WTC11 (cell line): ENCODE measurements at places on chromosomes 2 and 18. TPM values are rescaled to one million over a fixed set of nuclear protein-coding genes. Genes with fewer than 3 reads are reported as not detected.

TAF4B gene
- 13.3 to 15.2 TPM (median 13.8 TPM) in 3 replicates for total RNA-seq

- H3K4me1 ChIP-seq: peaks cover 9% of the 10 kb centered on the region
- H3K36me3 ChIP-seq: peaks cover 14% of the 10 kb centered on the region
- H3K4me3 ChIP-seq: no peak overlapping the region
- no peak for DNase-seq
- no peaks in the 10 kb centered on the region for H3K27me3 ChIP-seq
These were observed 211.0 kb upstream of the ZC3H15 start for GRCh38 chr2:186274936-186275575.

GRCh38 chr18:2874765-2875164 is 28.0 kb downstream of the EMILIN2 start:
- H3K36me3 ChIP-seq: no peaks in the 10 kb centered on the region
- no peaks in the 10 kb centered on the region; the same call in 1 of the 2 replicates for H3K4me1 ChIP-seq
- DNase-seq: no peak
- H3K27ac ChIP-seq: no peak overlapping the region
- no peaks in the 10 kb centered on the region for H3K27me3 ChIP-seq
- no peak overlapping the region for H3K4me3 ChIP-seq

DNA sequence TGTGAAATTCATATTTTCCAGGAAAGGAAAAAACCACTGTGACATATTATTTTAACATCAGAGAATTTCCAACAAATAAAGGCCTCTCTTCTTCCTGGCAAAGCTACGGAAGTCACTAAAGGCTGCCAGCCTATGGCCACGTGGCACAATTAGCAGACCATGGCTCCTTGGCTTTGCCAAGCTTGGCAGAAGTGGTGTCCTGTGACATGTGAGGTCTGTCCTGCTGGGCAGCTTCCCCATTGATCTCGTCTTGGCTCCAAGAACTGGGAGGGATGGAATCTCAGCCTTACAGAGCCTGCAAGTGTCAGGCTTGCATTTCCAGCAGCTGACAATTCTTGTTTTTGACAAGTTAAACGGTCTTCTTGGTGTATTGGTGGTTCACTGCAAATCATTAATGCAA is 226.9 kb upstream of the THSD7B start:
- H3K27ac ChIP-seq: no peak overlapping the region
- no peaks in the 10 kb centered on the region; the same call in 1 of the 2 replicates for H3K27me3 ChIP-seq
- no peak for DNase-seq
- H3K36me3 ChIP-seq: no peaks in the 10 kb centered on the region
- H3K4me1 ChIP-seq: no peaks in the 10 kb centered on the region

DNA sequence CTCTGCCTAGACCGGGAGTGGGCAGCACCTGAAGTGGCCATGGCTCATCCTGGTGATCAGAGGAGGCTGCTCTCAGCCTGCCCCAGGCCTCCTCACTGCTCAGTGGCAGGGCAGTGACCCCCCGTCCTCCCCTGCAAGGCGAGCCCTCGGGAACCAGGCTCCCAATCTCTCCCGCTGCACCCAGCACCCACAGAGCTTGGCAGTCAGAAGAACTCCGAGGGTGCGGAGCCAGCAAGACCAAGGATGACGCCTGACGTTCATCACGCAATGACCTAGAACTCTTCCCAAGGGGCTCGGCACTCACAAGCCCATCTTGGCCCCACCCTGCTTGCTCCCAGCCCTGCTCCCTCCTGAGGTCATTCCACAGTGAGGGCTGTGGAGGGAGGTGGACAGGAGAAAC is 189.8 kb upstream of the SALL3 start:
- H3K4me1 ChIP-seq: no peaks in the 10 kb centered on the region
- H3K27me3 ChIP-seq: no peaks in the 10 kb centered on the region
- no peak overlapping the region for H3K27ac ChIP-seq
- H3K4me3 ChIP-seq: no peak overlapping the region
- no peak for DNase-seq

HOXD1 gene
- total RNA-seq: 0.14 to 0.22 TPM in 2 of 3 replicates, not detected in the other

DNA sequence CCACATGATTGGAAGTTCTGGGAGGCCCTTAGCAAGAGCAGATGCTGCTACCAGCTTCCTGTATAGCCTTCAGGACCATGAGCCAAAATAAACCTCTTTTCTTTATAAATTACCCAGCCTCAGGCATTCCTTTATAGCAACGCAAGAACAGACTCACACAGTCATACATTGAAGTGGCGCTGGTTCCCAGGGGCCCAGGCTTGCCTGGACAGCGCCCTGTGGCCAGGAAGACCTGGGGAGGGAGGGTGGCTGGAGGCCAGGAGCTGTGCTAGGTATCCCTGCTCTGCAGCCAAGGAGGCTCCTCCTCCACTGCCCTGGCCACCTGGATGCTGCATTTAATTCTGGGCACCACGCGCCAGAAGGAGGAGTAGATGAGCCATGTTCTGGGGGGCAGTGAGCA is 98.1 kb downstream of the AGAP1 start:
- no peaks in the 10 kb centered on the region for H3K36me3 ChIP-seq
- H3K4me3 ChIP-seq: no peak overlapping the region
- DNase-seq: no peak
- no peaks in the 10 kb centered on the region; the same call in 1 of the 2 replicates for H3K27me3 ChIP-seq
- H3K27ac ChIP-seq: no peak overlapping the region

CXCR1 gene
- total RNA-seq: not detected in 3 replicates

DNA sequence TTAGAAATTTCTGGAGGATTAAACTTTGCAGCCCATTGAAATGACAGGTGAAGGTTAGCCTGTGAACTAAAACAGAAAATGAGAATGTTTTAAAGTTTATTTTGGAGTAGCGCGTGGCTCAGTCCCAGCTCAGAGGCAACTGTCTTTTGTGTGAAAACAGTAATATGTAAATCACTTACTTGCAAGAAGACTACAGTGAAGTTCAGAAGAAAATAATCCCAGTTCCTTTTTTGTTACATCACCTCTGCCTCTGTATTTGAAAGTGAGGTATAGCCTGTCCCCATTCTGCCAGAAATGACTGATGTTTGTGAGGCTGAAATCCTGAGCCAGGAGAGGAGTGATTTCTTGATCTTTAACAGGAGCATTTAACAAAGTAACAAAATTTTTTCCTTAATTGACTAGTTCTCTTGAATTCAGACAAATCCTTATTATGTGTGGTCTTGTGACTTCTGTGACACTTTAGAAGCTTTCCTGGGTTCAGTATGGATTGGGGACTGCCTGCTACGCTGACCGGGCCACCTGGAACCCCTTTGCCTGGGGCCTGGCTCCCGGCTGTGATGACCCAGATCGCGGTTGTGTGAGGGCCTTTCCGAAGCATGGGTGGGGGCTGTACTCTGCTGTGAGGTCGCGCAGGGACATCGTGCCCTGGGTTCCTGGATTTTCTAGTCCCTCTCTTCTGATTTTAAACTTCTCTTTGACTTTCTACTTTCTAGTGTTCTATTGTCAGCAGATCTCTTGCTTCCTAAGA is 24.3 kb downstream of the TRAPPC12 start:
- peaks cover 15% of the 10 kb centered on the region for H3K4me1 ChIP-seq
- H3K36me3 ChIP-seq: peaks cover 17% of the 10 kb centered on the region; the same call in 1 of the 2 replicates
- no peak for DNase-seq
- H3K4me3 ChIP-seq: no peak overlapping the region

DNA sequence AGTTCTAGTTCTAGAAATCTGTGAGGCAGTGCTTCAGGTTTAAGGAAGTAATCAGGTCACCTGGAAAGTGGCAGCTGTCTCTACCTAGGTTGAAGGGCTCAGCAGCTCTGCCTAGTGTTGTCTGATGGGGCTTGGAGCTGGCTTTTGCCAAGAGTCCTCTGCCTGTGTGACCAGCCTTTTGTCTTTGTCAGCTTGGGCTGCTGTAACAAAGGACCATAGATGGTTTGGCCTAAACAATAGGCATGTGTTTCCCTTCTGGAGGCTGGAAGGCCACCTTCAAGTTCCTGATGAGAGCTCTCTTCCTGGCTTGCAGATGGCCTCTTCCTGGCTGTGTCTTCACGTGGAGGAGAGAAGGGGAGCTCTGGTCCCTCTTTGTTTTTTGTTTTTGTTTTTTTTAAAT is 13.3 kb downstream of the UBE2F start:
- H3K4me3 ChIP-seq: no peak overlapping the region
- DNase-seq: no peak
- no peak overlapping the region for H3K27ac ChIP-seq
- no peaks in the 10 kb centered on the region for H3K27me3 ChIP-seq
- H3K36me3 ChIP-seq: peaks cover 9% of the 10 kb centered on the region
